NCI-H187 treated with DMSO at 0.1 percent for 48 hours (cell line): ENCODE measurements at places on chromosomes 7 and 10.

- DNase-seq: no peak
These were observed 19.7 kb downstream of the NUDCD3 start for GRCh38 chr7:44470628-44471245.

- DNase-seq: no peak
These were observed 82.4 kb downstream of the KLF6 start for GRCh38 chr10:3702569-3702968.

DNA sequence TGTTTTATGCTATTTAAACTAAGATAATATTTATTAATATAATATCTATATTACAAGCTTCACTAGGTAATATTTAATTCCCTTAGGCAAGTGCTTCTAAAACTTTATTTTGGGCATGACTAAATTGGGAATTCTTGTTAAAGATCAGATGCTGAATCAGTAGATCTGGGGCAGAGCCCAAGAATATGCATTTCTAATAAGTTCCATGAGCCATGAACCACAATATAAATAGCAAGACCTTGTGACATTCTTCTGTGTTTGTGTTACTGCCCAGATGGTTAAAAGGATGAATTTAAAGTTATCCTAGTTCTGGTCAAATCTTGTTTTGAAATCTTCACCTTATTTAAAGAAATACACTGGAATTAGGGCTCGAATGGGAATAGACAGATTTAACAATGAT lies 258.4 kb upstream of the CACNA2D1 start:
- DNase-seq: no peak

GRCh38 chr7:154905146-154905545 lies 97.8 kb downstream of the PAXIP1 start:
- DNase-seq: no peak

DNA sequence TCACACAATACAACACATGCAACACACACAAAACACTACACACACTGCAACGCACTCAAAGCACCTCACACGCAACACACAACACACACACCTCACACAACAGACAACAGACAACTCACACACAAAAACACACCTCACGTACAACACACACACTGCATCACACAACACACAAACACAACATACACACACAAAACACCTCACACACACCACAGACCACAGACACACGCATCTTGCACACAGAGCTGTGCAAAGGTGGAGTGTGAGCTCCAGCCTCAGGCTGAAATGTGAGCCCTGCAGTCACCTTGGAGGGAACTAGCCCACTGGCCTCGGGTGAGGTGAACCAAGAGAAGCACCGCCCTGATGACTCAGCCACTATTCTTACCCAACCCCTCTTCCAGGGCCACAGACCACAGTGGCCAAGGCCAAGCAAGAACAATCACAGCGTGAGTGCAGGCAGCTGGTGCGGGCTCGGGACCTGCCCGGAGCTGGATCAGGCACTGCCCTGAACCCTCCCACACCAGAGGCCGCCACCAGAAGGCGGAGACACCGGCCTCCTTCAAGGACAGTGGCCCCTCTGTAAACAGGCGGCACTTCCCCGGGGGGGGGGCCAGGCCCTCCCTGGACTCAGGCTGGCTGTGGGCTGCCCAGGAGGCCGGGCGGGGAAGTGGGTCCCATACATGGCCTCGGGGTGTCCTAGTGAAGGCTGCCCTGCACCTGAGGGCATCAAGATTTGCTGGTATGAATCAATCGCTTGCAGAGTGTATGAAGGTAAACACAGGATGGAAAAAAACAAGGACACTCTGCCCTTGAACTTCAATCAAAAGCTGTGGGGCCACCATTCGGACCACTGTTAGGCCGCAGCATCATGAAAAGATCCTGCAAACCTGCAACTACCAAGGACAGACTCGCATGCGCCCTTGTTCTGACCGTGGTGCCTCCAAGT lies 106.7 kb downstream of the TNS3 start:
- DNase-seq: no peak

GRCh38 chr10:79444199-79445119 lies 965 bp downstream of the ZCCHC24 start:
- no peak for DNase-seq

DNA sequence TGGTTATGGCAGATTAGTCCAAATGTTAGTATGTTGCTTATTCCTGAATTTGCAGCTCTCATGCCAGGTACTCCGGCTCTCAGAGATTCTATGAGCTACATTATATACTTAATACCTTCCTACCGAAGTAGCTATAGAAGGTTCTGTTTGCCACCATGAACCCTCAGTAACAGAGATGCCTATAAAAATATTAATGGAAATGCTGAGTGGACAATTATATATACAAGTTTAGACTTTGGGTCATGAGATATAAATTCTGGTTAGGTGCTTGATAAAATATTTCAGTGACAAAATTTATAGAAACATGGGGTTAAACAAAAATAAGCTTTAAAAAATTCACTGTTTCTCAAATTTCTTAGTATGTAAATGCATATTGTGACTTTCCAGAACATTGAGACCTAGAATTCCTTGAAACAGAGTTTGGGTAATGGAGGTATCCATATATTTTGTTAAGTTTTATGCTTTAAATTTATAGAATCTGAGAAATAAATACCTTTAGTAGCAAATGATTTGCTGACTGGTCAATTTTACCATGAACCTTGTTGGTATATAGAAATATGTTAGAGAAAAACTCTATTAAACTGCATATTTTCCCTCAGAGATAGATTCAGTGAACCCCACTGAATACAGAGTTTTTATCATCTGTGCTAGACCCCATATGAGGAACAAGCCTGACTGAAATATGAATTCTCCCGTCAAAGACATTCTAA lies 533.5 kb downstream of the SH2D4B start:
- no peak for DNase-seq

DNA sequence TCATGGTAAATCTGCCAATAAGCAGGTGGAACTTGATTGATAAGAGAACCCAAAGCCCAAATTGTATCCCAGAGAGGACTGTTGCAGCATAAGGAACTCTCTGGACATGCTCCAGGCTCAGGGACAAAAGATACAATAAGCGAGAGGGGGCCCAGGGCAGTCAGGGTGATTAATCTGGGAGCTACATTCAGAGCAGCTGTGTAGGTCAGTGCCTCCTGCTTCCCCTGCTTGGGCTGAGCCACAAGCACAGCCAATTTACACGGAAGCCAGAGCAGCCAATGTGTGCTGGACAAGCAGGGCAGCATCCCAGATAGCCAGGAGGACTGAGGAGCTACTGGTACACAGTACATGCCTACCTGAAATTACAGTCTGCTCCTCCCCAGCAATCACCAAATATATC lies 24.2 kb downstream of the MYPN start:
- DNase-seq: no peak
